Suppressor macrophage (primary cell): ENCODE measurements at places on chromosomes 16 and 17.
A peak's percentile ranks its signal among the peaks of the same experiment; 100 is the strongest.

- no peak for DNase-seq
Observed at GRCh38 chr17:61662186-61662585, 71.2 kb upstream of the NACA2 start.

DNA sequence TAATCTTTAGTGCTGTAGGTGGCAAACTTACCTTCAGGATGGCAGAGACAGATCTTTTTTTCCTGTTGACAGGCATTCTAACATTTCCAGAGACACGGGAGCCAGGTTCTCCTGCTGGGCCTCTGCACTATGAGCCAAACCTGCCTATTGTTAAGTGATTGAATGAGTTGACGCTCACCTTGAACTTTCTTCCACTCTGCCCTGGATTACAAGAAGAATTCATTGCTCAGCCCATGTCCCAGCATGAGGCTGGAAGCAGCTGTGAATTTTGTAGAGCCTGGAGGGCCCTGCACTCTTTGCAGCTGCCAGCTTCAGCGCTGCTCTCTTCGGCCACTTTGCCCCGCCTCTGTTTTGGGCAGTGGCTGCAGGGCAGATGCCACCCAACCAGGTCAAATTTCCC, 9.4 kb upstream of the SLC7A5 start:
- no peak for DNase-seq

DNA sequence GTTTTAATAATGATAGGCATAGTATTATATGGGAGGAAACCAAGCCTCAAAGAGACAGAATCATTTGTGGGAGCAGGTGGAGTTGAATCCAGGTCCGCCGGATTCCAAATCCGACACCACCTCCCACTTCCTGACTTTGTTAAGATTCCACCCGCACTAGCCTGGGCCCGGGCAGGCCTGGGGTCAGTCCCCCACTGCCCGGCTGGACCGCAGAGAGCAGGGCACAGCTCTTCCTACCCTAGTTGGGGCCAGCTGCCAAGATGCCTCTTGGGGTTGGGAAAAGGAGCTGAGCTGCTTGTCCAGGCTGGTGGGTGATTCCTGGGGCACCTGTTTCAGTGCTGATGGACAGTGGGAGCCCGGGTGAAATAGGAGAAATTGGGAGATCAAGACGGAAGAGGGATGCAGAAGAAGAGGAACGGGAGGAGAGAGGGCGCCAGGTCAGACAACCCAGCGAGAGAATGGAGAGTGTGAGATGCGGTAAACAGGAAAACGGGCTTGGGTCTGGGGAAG, 53.9 kb downstream of the OR1D5 start:
- no peak for DNase-seq

DNA sequence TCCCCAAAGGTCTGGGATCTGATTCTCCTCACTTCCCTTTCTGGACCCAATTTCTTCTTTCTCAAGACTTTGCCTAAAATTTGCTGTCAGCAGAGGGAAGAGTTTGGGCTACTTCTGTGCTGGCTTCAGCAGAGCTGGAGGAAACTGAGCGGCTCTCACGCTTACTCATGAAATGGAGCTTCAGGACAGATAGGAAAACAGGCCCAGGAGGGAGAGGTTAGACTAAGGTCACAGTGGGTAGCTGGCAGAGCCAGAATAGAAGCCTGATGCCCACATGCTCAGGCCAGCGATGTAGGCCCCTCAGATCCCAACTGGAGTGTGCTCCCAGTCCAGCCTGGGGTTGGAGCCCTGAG, 593 bp downstream of the SLC38A7 start:
- peak; percentile 90 for DNase-seq

DNA sequence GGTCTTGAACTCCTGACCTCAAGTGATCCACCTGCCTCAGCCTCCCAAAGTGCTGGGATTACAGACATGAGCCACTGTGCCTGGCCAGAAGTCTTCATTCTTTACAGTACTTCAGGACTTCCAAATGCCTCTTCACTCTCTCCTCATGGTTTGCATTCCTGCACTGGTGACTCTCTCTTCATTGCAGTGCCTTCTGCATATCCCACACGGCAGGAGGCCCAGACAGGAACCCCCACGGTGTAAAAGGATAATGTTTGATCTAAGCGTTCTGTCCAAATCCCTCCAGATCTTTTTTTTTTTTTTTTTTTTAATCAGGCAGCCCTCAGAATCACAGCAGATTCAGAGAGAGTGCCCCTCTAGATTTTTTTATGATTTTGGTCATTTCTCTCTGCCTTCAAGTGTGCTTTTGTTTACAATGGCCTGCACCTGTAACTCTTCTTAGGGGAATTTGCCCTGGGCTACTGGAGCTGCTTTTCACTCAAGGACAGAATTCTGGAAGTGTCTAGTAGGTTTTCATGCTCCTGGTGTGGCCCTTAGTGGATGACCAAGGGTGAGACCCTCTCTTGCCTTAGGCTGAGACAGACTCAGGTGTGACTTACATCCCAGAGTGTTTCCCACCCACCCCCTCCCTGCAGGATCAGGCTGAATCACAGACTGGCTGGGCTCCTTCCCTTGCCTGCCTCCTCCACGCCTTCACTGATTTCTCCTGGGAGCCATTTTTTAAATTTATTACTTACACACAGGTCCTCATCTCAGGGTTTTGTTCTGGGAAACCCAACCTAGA, 19.8 kb upstream of the NF1 start:
- no peak for DNase-seq

- no peak for DNase-seq
Observed at GRCh38 chr16:73317321-73317857, 269.5 kb upstream of the ZFHX3 start.
